ENCODE measurements at places on chromosomes 7 and 10.

DNA sequence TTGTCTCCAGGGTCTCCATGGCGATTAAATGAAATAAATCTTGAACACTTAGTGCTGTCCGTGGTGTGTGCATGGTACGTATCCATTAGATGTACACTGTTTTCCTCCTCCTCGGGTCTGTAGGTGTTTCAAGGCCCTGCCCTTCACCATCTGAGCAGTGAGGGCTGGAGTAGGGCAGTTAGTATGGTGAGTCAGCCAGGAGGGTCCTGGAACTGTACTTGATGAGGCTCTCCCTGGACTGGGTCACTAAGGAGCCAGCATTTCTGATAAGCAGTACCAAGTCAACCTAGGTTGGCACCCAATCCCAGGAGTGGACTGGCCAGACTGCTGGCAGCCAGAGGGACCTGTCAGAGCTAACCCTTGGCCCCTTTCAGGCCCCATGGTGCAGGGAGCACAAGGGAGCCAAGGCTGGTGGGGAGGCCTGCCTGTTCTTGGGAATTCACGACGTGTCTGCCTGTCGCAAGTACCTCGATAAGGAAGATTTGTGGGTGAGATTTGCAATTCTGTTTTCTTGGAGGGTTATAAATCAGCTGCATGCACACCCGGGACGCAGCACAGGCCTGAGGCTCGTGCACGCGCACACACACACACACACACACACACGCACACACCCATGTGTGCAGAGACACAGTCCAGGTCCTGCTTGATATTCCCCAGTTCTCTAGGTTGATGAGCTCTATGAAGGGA, 114.2 kb downstream of the ZMIZ1 start:
- no peak for DNase-seq

GRCh38 chr10:26697163-26697921, at the start of gene PDSS1:
TSS of gene PDSS1 (plus strand) at chr10:26697701. CDS start at chr10:26697712, 11 bp downstream.
- peak; percentile 65 for DNase-seq

GRCh38 chr7:136890399-136890798, 21.9 kb downstream of the CHRM2 start:
- DNase-seq, result no peak

DNA sequence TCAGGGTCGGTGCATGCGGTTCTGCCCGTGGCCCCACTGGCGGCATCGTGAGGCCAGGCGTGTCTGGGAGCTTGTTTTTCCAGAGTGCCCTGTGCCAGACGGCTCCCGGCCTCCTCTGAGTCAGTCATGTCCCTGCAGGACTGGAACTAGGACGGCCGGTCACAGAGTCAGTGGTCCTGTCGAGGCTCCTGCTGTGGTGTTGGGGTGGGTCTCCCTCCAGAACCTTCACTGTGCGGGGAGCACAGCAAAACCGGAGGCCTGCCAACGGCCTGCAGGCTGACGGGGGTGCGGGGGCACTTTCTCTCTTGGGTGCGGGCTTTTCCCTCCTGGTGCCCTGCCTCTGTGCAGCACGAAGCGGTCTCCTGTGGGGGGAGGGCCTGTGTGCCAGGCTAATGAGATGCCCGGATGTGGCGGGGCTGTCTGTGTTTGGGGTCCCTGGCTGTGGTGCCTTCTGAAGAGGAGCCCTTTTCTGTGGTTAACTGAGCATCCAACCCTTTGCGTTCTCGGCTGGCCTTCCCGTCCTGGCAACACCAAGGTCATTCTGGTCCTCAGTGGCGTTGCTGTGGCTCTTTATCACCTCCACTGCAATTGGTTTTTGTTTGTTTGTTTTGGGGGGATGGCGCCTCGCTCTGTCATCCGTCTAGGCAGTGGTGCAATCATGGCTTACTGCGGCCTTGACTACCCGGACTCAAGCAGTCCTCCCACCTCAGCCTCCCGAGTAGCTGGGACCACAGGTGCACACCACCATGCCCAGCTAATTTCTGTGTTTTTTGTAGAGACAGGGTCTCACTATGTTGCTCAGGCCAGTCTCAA, 8.0 kb downstream of the GET4 start:
- DNase-seq, result no peak

DNA sequence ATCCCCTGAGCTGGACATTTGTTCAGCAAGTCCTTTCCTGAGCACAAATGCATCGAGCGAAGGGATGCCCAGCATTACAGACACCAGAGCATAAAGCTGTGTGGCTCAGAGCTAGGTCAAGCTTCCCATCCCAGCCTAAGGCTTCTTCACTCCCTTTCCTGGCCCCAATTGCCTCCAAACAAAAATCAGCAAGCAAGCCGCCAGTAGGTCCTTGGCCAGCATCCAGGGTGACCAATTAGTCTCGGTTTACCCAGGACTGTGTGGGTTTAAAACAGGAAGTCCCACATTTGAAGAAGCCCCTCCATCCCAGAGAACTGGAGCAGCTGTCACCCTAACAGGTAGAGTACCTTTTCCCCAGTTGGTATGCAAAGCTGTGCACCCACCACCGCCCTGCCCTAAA, 51.2 kb downstream of the PRKAG2 start:
- no peak for DNase-seq

GRCh38 chr7:88357781-88358525, 51.3 kb upstream of the STEAP4 start:
- no peak for DNase-seq

All from stimulated activated CD4-positive, alpha-beta T cell treated with anti-CD3 and anti-CD28 coated beads, Interleukin-1b, Interleukin-23, amount 100 ng/mL, for 48 hours (primary cell).